Hippocampal formation (tissue), 2 donors: ENCODE measurements at places on chromosomes 3 and 15.

DNA sequence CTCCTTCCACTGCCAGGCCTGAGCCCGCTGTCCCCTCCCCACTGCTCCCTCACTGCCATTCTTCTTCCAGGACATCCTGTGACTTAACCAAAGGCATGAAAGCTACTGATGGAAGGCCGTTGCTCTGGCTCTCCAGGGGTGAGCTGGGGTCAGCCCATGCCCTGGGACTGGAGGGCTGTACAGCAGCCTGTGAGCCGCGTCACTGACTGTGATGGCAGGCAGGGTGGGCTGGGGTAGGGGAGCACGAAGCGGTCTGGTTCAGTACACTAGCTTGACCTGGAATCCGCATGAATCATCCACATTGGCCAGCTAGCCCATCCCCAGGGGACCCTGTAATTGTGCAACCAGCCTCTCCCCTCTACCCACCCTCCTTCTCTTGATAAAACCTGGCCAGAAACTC lies 30.8 kb downstream of the CORO2B start:
- no peak for DNase-seq

DNA sequence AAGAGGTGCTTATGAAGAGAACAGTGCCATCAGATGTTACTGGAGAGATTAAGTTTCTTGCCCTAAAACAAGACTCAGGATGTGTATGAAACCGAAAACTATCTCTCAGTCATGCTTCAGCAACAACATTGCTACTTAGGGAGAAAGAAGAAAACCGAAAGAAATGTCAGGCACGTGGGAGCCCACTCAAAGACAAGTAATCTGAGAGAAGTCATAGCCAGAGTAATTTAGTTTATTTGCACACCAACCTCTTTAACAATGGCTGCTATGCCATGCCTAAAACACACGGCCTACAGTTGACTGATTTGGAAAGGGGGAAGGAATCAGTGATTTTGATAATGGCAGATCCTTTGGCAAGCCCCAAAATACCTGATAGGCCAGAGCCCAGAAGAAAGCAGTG lies 162.9 kb downstream of the TIGIT start:
- no peak for DNase-seq

DNA sequence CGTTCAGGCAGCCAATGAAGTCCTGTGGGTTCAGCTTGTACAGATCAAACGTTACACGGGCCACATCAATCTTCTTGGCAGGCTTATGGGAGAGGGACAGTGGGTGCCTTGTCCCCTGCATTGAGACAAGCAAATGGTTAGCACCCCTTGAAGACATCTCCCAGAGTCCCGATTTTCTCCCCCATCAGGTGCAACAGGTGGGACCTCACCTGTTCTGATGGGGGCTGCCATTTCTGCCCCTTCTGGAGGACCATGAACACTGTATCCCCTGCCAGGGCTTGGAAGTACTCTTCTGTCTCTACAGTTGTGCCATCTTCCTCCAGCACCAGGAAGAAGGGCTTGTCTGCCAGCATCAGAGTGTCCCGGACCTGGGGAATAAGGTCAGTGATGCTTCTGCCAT lies 10.1 kb downstream of the CIDEC start:
- DNase-seq: no peak

GRCh38 chr15:65413760-65414144 lies 9.0 kb downstream of the IGDCC4 start:
- no peak for DNase-seq

DNA sequence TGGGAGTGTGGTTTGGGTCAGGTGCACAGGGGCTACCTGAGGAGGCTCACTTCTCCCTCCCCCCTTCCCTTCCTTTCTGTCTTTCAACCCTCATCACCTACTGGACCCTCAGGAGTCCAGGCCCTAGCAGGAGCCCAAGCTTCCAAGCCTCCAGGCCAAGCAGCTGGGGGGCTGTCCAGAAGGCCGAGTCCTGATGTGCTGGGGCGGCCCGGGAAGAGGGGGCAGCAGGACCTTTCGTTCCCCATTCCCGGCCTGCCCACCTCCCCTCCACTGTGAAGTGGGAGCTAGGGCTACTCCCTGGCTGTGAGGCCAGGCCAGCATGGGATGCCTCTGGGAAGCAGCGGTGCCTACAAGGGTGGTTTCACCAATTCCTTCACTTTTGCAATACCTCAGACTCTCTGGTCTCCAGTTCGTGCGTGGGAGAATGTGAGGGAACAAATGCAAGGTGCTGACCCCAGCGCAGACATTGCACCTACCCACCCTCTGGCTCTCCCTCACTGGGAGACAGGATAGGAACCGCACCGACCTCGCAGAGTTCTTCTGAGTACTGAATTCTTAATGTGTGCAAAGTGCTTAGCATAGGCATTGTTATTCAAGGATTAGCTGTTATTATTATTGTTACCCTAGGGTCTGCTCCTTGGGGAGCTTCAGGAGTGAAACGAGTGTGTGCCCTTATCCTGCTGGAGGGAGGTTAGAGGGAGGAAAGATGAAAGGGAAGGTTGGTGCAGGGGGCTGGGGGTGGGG lies 2.5 kb downstream of the EPHB3 start:
- DNase-seq: no peak

GRCh38 chr3:157369727-157370421 lies 66.8 kb upstream of the PTX3 start:
- no peak for DNase-seq

- DNase-seq: no peak
Observed at GRCh38 chr3:45608885-45609284, 14.3 kb downstream of the LIMD1 start.

DNA sequence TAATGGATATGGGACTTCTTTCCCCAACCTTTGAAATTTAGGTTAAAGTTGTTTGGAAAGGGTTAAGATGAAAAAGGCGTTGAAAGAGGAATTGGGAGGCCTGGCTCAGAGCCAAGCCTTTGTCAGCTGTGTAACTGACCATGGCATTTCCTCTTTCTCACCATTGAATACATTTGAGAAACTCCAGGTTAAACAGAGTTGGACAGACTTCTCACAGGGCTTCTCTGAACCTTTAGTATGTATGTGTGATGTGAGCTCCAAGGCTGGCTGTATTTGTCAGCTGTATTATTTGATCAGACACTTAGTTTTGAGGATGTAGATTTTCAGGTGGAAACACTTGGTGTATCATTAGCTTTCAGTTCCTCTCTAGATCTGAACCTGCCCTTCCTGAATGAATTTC lies 136.4 kb upstream of the GOLGA6L4 start:
- DNase-seq: no peak

DNA sequence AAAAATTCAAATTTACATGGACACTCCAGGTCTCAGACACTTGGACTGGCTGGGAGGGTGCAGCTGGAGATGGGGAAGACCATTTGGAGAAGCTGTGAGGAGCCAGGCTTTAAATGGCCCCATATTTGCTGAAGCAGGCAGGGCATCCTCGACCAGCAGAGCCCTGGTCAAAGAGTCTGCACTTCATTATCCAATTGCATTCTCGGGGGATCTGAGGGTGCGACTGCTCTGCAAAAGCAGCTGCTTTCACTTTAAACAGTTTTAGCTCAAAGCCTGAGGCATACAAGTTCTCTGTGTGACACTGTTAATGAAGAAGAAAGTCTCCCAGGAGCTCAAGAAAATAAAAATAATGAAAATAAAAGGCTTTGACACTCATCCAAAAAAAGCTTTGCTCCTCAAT lies 98.0 kb upstream of the SLC25A36 start:
- no peak for DNase-seq

- no peak for DNase-seq
Observed at GRCh38 chr3:191762323-191762960, 301.5 kb downstream of the PYDC2 start.

DNA sequence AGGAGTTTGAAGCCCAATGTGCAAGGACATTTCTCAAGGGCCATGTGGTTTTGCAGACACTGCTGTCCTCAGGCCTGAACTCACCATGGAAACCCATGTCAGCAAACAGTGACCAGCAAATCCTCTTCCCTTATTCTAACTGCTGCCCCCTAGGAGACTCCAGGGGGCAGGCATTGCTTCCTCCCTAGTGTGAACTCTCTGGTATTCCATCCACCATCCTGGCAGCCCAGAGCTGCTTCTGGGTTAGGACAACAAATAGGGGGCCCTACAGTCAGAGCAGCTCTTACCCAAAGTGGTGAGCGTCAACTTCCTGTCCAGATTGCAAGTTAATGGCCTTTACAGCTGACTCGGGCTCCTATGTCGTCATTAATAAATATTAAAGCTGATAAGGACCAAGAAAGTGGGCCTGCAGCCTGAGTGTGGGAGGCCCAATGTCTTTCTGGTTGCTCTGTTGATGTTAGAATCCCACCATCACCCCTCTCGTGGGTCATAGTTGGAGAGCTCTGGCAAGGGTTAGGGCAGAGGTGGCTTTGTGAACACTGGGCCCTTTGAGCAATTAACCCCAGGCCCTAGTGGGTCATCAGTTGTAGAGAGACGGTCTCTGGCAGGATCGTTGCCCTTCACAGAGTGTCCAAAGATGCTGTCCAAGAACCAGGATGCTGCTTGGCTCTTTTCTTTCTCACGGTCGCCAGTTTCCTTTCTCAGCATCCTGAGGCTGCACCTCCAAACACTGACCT lies 41.5 kb downstream of the TGM4 start:
- DNase-seq: no peak
